ENCODE measurements at places on chromosomes 2 and 18.

DNA sequence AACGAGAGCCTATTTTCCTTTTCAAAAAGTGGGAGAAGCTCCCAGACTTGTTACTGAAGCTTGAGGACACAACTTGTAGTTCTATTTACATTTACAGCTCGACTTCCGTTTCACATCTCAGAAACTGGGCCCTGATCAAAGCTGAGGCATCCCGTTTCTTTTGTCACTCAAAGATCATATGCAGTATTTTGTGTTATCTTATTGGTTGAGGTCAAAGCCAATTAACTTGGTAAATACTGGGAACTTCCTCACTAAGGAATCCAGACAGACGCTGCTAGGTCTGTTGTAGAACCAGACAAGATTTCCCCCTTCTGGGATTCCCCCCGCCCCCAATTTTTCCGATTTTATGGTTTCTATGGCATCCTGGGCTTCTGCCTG, 50.3 kb downstream of the TSN start:
- DNase-seq: no peak

GRCh38 chr2:4914551-4914950, 777.6 kb upstream of the SOX11 start:
- no peak for DNase-seq

- no peak for DNase-seq
These were observed 136.9 kb downstream of the SLC4A10 start for GRCh38 chr2:161761160-161761559.

DNA sequence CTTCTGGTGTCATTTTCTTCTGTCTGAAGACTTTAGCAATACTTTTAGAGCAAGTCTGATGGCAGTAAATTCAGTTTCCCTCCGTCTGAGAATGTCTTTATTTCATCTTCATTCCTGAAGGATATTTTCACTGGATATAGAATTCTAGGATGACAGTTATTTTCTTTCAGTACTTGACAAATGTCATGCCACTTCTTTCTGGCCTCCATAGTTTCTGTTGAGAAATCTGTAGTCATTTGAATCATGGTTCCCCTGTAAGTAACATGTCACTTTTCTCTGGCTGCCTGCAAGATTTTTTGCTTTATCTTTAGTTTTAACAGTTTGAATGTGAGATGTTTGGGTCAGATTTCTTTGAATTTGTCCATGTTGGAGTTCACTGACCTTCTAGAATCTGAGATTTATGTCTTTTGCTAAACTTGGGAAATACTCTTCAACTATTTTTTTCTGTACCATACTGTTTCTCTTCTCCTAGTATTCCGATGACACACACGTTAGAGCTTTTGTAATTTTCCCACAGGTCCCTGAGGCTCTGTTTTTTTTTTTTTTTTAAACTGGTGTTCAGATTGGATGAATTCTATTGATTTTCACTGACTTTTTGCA, 30.2 kb downstream of the RMND5A start:
- DNase-seq: no peak

DNA sequence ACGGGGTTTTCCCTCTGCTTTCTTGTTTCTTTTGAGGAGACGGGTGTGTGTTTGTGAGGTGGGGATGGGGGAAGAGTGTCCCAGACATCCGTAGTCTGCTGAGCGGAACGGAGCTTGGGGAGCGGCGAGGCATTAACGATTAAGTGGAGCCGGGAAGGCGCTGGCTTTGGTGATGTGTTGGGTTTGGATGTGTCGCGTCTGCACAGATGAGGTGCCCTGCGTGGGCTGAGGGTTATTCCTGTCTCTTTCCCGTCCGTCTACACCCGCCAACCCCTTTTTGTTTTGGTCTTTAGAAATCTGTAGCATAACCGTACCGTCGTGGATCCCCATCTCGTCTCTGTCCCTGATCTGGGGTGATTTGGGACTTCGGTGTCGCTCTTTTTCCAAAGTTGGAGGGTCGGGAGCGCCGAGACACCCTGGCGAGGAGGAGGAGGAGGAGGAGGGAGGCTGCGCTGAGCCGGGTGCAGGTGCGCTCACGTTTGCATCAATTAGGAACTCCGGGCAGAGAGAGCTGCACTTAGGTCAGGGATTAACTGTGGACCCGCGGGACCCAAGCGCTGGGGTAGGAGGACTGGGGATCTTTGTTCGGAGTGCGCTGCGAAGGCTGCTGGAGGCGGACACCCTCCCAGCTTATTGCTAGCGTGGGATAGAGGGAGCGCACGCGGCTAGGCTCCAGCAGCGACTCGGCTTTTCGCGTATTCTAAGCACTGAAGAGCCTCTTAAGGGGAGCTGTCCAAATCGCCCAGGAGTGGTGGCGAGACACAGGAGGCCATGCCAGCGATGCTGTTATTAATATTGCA, 720.3 kb downstream of the DPP10 start:
- no peak for DNase-seq
